ENCODE measurements at places on chromosomes 5 and 9.
A peak's percentile ranks its signal among the peaks of the same experiment; 100 is the strongest.

DNA sequence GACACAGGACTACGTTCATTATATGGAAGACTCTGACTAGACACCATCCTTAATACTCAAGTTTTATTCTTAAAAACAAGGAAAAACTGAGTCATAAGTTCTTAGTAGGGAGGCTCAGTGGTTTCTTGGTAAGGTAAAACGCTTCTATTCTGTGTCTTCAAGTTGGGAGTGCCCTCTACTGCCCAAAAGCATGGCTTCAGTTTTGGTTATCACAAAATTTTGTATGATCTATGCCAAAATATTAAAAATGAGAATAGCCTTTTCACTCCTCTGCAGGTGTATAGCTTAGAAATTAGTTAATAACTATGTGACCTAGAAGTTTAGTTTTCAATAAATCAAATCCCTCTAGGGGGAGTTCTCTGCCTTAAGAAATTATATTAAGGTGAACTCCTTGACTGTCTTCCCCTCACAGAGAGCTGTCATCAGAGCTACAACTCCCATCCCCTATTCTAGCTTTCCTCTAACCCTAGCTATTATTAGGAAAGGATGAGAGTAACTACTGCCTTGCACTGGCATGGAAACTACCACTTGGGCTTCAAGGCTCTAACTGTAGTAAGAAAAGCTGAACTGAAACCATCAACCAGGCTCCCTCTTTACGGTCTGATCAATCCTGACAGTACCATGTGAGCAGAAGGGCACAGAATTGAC, 189.7 kb downstream of the GNAQ start:
- no peak for DNase-seq

DNA sequence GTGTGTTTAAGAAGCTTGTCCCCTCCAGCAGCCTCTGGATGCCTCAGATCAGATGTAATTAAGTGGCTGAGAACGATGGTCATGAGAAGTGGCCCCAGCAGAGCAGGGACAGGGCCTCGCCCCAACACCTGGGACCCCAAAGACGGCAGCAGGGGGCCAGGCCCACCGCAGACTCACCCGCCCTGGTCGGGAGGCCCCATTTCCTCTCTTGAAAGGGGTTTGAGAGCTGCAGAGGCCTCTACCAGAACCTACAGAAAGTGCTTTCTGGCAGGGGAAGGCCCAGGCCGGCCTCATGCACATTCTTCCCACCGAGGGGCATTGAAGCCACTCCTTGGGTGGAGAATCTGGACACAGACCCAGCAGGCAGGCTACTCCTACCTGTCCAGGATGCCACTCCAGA, 85.2 kb upstream of the FCN2 start:
- DNase-seq = no peak

DNA sequence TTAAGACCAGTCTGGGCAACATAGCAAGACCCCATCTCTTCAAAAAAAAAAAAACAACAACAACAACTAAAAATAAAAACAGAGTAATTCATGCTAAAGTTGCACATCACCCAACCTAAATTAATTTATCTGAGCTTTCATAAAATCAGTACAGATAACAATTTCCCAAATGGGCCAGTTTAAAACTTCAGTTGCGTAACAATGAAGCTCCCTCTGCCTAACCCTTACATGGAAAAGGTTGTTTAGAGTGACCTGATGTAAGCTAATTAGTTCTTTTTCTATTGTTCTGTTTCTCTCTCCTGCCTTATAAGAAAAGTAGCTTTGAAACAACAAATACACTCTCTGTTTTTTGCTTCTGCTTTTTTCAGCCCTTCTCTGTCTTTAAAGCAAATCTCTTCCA, 46.2 kb upstream of the SLC28A3 start:
- no peak for DNase-seq

- DNase-seq = peak; percentile 83
Measured at GRCh38 chr5:137888863-137889759, at the start of gene PKD2L2. Gene PKD2L2 (plus strand): TSS chr5:137889457. CDS start chr5:137889492, 35 bp downstream.

DNA sequence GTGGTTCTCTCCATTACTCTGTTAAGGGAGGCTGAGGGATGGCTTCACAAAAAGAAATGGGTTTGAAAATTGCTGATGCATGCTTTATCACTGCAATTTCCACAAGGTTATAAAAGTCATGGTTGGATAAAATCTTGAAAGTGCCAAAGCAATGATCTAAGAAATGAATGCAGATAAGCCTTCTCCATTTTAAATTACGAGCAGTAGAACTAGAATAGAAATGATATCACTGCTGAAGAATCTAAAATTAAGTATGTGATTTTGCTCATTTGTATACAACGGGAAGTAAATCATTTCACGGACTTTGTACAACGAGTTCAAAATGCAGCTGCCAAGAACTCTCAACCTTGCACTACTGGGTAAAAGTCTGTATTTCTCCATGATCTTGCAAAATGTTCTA, 299.0 kb downstream of the PRELID2 start:
- DNase-seq = no peak
